Stomach (tissue), 19 donors: ENCODE measurements at places on chromosomes 6 and 20.

DNA sequence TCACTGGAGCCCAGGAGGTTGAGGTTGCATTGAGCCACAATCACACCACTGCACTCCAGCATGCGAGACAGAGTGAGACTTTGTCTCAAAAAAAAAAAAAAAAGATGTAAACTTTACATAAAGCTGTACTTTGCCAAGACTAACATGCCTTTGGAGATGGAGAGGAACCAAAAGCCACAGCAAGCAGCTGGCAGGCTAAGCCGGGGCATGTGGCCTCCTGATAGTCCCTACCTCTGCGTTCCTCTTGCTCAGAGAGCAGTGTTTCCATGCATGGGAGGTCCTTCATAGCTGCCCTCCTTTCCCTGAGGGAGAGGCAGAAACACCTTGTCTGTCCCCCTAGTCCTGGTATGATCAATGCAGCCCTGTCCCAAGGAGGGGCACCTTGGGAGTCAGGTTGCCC, 35.2 kb downstream of the SPATA2 start:
- peaks cover 81% of the 10 kb centered on the region for H3K36me3 ChIP-seq

GRCh38 chr6:160085713-160086505, 35.7 kb upstream of the SLC22A1 start:
- H3K4me1 ChIP-seq, result no peaks in the 10 kb centered on the region
- no peak for DNase-seq
- H3K36me3 ChIP-seq, result peaks cover 68% of the 10 kb centered on the region
- H3K27ac ChIP-seq, result no peak overlapping the region
- no peak overlapping the region for H3K4me3 ChIP-seq
- H3K27me3 ChIP-seq, result no peaks in the 10 kb centered on the region

DNA sequence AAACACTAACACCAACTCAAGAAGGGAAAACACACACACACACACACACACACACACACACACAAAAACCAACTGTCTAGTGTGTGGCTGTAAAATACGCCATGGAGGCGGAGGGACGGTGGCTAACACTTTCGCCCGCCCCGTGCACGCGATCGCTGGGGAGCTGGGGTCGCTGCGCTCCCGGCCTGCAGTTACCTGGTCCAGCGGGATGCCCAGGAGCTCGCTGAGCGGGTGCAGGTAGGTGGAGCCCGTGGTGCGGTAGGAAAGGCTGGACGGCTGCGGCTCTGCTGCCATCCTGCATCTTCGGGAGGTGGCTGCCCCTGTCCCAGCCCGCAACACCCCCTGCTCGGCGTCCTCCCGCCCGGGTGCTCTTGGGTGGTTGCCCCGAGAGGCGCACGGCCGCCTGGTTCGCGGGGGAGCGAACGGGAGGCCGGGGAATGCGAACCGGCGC, 303 bp downstream of the MBOAT1 start:
- peaks cover 45% of the 10 kb centered on the region for H3K4me1 ChIP-seq
- no peaks in the 10 kb centered on the region for H3K36me3 ChIP-seq
- H3K4me3 ChIP-seq, result peak overlapping the region; percentile 88
- H3K27me3 ChIP-seq, result no peaks in the 10 kb centered on the region

GRCh38 chr20:50561379-50562078, 51.3 kb downstream of the PTPN1 start:
- no peak for DNase-seq
- H3K4me3 ChIP-seq, result no peak overlapping the region
- peaks cover 34% of the 10 kb centered on the region for H3K36me3 ChIP-seq
- peaks cover 22% of the 10 kb centered on the region for H3K4me1 ChIP-seq
- H3K27ac ChIP-seq, result no peak overlapping the region
- H3K27me3 ChIP-seq, result no peaks in the 10 kb centered on the region

- H3K36me3 ChIP-seq, result no peaks in the 10 kb centered on the region
- H3K27me3 ChIP-seq, result no peaks in the 10 kb centered on the region
- H3K27ac ChIP-seq, result no peak overlapping the region
- H3K4me3 ChIP-seq, result no peak overlapping the region
- no peaks in the 10 kb centered on the region for H3K4me1 ChIP-seq
Measured at GRCh38 chr6:90045535-90045934, 151.3 kb downstream of the GJA10 start.
